Adrenal gland (tissue), 19 donors: ENCODE measurements at places on chromosomes 6 and 20. TPM values are rescaled to one million over a fixed set of nuclear protein-coding genes. Genes with fewer than 3 reads are reported as not detected.

GRCh38 chr20:8033151-8033841 is 13.7 kb upstream of the TMX4 start:
- DNase-seq: no peak

Gene KIAA1755
- 8.0 TPM for polyA plus RNA-seq

- no peak for DNase-seq
These were observed 240.4 kb downstream of the TBC1D32 start for GRCh38 chr6:121093928-121094327.

Gene CRIP3
- polyA plus RNA-seq: 8.9 TPM

Gene NHLRC1
- 0.88 TPM for polyA plus RNA-seq

DNA sequence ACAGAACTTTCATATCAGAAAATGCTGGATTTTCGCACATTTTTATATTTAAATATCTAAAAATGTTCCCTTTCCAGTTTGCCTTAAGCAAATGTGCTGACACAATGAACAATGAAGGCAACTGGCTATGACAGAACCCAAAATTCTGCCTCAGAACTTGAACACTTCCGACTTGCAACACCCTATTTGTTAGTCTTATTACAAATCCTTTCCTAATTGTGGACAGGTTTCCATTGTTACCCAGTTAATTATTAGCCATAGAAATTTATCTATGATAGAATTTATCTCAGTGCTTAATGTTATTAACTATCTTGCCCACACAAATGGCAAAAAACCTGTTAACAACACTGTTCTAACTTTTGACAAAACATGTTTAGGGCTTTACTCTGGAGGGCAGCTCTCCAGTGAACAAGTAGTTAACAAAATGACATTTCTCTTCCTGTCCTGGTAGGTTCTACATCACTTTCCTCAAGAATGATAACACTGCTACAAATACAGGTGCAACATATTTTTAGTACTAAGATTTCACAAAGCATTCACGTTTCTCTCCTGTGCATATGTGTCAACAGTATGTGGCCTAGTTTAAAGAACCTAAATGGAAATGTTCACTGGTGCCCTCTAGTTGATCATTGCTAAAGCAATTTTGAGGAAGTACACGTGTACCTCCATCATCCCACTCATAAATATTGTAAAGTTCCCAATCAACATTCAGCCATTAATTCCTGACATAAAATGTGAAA is 58.4 kb downstream of the HIVEP2 start:
- no peak for DNase-seq
